ENCODE measurements at places on chromosomes 3 and 15.

- DNase-seq = no peak
Observed at GRCh38 chr3:100113723-100114412, 433 bp downstream of the FILIP1L start.

DNA sequence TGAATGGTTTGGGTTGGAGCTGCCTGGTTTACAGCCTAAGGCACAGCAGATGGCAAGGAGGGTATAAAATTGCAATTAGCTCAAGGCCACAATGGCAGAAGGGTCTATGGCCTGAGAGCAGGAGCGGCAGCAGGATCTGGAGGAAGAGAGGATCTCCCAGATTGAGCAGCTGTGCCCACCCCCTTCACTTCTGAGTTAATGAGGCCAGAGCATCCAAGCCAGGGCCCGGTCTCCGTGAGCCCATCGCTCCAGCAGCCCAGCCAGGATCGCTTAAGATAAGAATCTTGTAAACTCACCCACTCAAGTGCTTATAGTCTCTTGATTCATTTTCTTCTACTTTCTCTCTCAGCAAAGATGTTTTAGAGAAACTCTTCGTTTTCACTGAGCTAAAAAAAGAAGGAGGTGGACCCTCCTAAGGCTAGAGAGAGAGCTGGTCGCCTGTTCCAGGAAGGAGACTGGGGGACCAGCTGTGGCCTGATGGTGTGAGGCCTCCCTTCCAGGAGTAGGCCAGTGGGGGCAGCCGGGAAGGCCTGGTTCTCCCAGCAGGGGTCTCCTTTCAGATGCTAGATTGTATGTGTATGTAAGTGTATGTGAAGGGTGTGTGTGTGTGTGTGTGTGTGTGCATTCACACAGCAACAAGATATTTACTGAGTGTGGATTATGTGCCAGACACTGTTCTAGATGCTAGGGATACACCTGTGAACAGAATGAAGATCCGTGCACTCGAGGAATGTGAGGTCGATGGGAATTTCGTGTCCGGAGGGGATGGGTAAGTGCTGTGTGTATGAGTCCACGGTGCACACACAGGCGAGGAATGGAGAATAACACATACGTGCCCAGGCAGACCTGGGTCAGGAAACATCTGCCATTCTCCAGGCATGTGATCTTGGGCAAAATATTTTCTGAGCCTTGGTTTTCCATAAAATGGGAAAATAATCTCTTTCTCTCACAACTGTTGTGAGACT lies 18.6 kb downstream of the MAGEF1 start:
- DNase-seq = no peak

- no peak for DNase-seq
Observed at GRCh38 chr15:80418892-80419537, 14.8 kb downstream of the ARNT2 start.

GRCh38 chr3:109559389-109559788 lies 222.0 kb upstream of the DPPA4 start:
- DNase-seq = no peak

- no peak for DNase-seq
Observed at GRCh38 chr15:32706704-32707103, 11.1 kb upstream of the GREM1 start.

- no peak for DNase-seq
Observed at GRCh38 chr3:194974468-194975135, 288.9 kb downstream of the FAM43A start.

DNA sequence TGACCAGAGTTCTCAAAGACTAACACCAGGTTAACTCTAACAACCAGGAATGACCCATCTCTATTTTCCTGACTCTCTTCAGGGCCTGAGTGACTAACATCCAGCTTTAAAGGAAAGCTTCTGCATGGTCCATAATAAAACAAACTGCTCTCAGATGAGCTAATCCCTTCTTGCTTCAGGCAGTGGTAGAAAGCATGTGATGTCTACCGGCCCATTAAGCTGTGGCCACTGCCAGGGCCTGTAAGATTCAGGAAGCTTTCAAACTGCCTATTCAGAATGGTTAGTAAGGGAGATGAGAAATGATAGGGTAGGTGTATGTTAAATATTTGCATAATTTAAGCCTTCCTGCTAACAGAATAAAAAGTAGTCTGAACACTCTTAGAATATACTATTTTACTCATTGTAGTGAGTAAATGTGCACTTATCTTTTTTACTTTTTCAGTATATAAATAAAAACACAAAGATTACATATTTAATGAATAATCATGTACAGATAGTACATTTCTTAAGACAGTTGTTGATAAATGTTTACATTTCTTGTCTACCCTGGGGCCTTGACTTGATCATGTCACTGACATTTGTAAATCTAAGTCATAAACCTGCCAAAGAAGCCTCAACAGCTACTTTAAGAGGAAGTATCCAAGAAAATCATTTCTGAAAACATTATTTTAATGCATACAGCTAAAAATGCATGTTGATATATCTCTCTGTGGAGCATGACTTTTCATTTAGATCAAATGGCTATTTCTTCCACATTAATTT lies 222.0 kb downstream of the MCTP2 start:
- DNase-seq = no peak

DNA sequence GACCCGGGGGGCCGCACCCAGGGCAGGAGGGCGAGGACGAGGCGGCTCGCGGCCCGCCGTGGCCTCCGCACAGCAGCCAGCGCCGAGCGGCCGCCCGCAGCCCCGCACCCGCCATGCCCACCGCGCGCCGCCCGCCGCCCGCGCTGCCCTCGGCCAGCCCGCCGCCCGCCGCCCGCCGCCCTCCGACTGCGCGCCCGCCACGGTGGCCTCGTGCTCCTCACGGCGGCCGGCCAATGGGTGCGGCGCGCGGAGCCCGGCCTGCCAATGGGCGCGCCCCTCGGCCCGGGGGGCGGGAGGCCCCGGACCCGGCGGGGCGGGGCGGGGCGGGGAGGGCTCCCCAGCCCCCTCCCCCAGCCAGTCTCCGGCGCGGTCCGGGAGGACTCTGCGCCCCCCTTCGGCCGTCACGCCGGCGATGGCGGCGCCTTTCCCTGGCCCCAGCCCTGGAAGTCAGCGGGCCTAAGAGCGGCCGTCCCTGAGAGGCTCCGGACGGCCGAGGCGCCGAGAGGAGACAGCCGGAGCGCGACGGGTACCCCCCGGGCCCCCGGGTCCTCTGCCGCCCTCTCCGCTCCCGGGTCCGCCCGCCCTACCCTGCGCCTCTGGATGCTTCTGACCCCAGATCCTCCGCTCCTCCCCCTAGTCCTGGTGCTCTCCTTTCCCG lies at the start of gene NT5DC2:
TSS of gene NT5DC2 (minus strand) at position 235 of the 658 bp plus-strand sequence. CDS start at position 115, 120 bp downstream.
- DNase-seq = peak; percentile 36

DNA sequence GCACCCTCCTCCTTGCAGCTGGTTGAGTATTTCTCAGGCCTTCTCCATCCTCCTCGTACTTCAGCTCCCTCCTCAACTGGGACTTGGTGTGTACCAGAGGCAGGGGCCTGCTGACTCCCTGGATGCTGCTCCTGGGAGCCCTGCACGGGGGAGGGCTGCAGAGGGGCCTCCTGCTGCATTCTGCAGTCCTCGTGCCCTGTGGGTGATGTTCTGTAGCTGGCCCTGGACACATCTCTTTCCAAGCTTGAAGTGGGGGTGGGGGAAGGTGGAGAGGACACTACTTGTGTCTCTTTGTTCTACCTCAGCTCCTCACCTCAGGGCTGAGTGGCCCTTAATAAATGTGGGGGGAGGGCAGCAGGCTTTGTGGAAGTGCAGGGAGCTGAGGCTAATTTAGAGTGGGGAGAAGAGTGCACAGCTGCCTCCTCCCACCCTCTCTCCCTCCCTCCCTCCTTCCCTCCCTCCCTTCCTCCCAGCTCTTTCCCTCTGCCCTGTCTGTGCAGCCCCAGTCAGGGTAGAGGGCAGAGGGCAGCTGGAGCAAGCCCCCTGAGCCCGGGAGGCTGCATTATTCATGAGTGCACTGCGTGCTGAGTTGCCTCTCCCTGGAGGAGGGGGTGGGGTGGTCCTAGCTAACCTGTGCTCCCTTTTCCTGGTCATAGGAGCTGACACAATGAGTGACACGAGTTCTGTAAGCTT lies 3.7 kb upstream of the GRM2 start:
- no peak for DNase-seq

- DNase-seq = no peak
Observed at GRCh38 chr3:42270561-42270960, 4.6 kb upstream of the CCK start.

DNA sequence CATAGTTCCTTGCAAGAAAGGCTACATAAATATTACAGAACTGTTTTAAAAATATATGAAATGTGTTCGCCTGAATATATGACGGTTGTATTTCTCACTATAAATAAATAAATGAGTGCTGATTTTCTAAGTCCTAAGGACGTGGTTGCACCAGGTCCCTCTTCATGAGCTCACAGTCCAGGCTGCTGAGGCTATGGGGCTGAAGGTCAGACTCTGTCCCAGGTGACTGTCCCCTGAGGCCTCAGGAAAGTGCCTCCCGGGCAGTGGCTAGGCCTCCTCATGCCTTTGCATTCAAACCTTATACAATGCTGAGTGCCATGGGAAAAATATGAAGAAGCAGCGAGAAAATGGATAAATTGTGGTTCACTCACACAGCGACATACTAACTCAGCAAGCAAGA lies 43.5 kb upstream of the SSR3 start:
- DNase-seq = no peak

- no peak for DNase-seq
Observed at GRCh38 chr3:76715426-76715825, 324.5 kb upstream of the ROBO2 start.

- DNase-seq = no peak
Observed at GRCh38 chr3:136731274-136731884, 20.8 kb downstream of the STAG1 start.

DNA sequence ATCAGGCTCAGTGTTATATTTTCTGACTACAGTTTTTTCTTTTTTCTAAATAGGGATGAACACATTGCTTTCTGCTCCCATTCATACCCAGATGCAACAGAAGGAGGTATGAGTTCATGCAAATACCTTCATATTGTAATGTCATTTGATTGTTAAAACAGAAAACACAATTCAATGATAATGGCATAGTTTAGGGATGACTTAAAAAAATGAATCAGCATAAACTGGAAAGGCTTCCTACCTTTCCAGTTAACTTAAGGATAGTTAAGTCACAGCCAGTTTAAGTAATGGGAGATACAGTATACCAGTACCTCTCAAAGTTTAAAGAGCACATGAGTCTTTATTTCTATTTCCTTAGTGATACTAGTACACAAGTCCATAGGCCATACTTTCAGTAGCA lies 24.9 kb downstream of the KNL1 start:
- DNase-seq = no peak

DNA sequence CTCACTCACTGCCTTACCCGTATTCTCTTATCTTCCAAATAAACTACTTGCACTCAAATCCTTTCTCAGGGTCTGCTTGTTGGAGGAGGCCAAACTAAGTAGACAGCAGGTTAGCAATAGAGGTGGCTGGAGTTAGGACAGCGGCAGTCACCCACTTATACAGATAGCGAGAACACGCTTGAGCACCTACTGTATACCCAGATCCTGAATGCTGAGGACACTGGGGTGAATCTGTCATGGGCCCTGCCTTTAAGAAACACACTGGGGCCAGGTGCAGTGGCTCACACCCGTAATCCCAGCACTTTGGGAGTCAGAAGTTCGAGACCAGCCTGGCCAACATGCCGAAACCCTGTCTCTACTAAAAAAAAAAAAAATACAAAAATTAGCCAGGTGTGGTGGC lies 38.0 kb upstream of the TSEN2 start:
- DNase-seq = no peak

GRCh38 chr3:66931699-66932098 lies 66.4 kb upstream of the KBTBD8 start:
- DNase-seq = no peak

DNA sequence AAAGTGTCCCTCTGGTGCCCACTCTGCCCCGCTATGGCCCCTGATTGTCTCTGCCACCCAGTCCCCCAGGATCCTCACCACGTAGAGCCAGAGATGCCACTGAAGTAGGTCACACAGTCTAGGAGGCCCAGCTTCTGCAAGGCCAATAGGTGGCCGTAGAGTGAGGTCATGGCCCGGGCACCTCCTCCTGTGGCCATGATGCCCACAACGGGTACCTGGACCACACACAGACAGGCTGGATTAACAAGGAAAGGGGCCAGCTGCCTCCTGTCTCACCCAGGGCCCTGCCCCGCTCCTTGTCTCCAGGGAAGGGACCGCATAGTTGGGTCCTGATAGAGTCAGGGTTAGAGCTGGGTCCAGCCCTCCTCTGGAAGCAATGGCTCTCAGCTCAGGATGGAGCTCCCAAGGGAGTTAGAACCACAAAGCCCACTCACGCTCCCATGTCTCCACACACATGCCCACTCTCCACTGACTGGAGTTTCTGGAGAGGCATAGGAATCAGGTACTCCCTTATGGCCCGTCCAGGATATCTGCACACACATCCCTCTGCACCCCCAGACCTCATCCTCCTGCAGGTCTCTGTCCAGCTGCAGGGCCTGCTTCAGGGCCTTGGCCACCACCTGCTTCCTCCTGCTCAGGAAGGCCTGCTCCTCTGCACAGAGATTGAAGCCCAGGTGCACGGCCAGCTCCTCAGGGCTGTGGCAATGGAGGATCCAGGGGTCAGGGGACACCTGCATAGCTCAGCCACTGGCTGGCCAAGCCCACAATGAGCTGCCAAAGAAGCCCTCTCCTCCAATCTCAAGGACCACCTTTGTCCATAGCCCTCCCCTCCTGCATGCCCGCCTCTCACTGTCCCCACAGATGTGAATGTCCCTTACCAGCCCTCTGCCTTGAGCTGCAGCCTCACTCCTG lies 13.2 kb downstream of the PLA2G4D start:
- no peak for DNase-seq

DNA sequence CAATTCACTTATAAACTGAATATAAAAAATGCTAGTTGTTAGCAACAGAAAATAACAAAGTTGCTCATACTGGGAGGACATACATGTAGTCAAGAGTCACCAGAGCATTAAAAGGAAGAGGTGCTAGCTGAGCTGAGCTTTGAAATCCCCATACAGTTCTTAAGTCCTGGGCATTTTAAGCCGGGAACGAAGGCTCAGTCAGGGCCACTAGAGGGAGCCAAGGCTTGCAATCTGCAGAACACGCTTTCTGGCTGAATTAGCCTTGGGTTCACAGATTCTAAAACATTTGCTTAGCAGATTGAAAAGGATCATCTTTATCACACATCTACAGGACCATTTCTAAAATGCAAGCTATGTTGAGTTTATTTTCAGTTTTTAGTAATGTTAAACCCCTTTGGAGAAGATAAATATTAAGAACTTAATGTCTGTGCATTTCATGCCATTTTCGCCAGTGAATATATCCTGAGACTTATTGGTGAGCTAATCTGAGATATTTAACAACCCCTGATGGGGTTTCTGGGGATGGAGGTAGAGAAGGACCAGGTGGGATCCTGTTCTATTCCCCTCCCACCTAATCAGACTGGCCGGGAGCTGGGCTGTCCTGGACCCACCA lies 26.3 kb upstream of the MNS1 start:
- DNase-seq = no peak

DNA sequence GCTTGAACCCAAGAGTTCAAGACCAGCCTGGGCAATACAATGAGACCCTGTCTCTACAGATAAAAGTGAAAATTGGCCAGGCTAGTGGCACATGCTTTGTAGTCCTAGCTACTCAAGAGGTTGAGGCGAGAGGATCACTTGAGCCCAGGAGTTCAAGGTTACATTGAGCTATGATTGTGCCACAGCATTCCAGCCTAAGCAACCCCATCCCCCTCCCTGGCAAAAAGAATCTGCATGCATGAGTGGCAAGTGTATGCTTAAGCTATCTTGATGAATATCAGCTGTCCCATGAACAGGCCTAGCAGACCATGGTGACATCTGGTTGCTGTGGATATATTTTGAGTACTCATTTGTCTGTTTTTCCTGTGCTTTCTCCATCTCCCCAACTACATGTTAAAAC lies 4.7 kb downstream of the ATRIP start:
- DNase-seq = no peak

- no peak for DNase-seq
Observed at GRCh38 chr3:177835008-177835407, 637.7 kb upstream of the TBL1XR1 start.

- DNase-seq = no peak
Observed at GRCh38 chr3:159844801-159845261, 143.8 kb upstream of the IL12A start.
